ENCODE measurements at places on chromosomes 1 and 21.

- no peak for DNase-seq
Observed at GRCh38 chr1:73511038-73511437, 686.9 kb downstream of the LRRIQ3 start.

GRCh38 chr21:42621819-42622177, 31.6 kb upstream of the PDE9A start:
- no peak for DNase-seq

- DNase-seq: no peak
Observed at GRCh38 chr1:186413319-186413718, 37.7 kb downstream of the ODR4 start.

DNA sequence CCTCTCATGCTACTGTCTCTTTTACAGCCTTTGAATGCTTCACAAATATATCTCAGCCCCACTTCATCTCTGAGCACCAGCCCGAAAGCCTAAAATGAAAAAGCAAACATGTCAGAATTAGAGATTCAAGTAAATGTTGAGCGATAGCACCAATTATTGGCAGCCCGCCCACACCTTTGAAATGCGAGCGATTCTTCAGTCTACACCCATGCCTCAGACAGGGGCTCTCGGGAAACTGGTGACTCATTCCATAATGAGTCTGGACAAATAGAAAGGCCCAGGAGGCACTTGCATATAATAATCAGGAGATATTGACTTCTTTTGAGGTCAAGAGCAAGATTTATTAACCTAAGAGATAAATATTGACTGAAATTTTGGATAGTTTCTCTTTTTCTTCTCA, 487.3 kb upstream of the PTBP2 start:
- DNase-seq: no peak

GRCh38 chr1:212433577-212434462, 1.1 kb downstream of the NENF start:
- peak; percentile 16 for DNase-seq

- DNase-seq: no peak
Observed at GRCh38 chr21:33789697-33790096, 125.9 kb downstream of the ATP5PO start.

GRCh38 chr1:59238333-59238934, 58.5 kb upstream of the FGGY start:
- no peak for DNase-seq

DNA sequence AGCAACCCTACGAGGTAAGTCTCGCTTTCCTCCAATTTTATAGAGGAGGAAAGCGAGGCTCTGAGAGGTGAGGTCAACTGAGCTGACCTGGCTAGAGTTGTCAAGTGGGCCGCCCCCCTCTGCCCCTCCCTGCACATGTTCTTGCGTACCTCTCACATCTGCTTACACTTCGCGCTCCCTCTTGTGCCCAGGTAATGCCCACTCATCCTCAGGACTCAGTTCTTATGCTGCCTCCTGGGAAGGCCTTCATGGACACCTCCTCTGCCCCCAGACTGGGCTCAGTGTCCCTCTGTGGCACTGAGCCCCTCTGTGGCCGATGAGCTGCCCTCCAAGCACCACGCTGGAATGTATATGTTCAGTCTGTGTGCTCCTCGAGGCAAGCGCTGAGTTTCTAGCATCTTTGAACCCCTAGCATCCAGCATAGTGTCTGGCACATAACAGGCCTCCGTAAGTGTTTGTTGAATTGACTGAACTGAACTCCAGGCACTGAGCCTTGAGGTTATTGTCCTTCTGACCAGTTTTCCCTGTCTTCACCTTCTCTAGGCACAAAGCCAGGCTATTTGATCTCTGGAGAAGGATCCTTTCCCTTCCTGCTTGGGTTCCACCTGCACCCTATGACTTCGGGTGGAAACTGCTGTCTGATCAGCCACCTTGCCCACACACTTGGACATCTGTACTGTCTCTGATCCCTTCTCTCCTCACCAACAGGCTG, 13.5 kb downstream of the MOV10 start:
- no peak for DNase-seq

- DNase-seq: no peak
Observed at GRCh38 chr1:30008998-30009657, 714.3 kb downstream of the MATN1 start.

DNA sequence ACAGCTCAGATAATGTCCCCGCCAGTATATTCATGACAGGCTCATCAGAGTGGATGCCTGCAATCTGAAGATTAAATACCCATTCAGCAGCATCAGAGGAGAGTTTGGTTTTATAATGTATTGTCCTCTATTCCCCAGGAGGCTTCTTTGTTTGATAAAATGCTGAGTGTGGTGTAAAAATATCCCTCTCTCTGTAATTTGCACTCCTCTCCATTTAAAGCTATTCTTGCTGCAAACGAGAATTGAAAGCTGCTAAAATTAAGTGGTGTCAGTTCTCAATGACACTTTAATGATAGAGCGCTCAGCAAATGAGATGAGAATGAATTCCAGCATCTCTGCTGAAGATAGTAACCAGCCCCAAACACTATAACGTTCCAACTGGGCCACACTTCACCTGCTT, 205.7 kb upstream of the RRP15 start:
- DNase-seq: no peak

- no peak for DNase-seq
Observed at GRCh38 chr1:96971849-96972602, 250.4 kb downstream of the PTBP2 start.

DNA sequence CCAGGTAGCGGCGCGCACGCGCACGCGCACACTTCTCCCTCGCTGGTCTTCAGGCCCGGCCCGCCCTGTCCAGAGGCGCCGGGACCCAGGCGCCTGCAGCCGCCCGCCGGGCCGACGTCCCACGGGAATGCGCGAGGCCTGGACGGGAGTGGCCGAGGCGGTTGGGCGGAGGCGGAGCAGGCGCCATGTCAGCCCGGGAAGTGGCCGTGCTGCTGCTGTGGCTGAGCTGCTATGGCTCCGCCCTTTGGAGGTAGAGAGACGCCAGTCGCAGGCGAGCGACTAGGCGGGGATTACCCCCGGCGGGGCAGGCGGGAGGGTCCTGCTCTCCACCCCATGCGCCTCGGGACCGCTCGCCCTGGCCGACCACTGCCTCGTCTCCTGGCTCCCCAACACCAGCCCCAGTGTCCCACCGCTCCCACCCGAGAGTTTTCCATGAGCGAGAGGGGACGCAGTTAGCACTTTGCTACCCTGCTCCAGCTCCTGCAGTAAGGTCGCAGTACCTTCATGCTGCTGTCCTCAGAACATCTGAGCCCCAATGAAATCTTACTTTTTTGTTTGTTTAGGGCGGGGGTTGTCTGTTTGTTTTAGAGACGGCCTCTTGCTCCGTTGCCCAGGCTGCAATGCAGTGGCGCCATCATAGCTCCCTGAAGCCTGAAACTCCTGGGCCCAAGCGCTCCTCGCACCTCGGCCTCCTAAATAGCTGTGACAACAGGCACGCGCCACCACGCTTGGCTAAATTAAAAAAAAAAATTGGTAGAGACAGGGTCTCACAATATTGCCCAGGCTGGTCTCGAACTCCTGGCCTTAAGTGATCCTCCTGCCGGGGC, at the start of gene CATSPERE:
TSS of gene CATSPERE (plus strand) at position 29 of the 827 bp plus-strand sequence. CDS start at position 186, 157 bp downstream.
- peak; percentile 72 for DNase-seq

DNA sequence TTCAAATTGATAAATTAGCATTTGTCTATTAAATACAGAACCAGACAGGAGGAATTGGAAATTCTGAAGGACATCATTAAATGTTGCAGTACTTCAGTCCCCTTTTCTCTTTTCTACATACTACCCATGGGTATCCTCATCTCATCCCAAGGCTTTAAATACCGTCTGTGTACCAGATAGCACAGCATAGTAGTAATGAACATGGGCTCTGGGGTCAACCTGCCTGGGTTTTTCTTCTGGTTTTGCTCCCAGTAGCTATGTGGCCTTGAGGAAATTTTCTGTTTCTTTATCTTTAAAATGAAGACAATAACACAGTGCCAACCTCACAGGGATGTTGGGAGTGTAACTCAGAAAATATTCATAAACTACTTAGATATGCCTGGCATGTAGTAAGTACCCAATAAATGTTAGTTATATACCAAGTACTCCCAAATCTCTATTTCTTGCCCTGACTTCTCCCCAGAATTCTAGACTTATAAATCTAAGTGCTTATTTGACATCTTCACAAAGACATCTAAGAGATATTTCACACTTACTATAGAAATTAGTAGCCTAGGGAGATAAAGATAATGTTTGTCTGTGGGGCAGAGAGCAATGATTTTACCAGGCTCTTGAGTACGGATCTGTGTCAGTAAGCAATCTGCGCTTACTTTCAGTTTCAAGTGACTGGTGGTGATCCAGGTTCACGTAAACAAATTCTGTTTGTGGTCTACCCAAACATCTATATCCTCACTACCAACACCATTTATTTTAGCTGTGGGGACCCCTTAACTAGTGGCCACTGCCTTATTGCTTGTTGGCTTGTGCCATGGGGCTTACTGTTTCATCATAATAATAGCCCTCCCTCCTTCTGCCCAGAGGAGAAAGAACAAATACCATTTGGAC, 37.3 kb downstream of the VANGL2 start:
- DNase-seq: no peak

DNA sequence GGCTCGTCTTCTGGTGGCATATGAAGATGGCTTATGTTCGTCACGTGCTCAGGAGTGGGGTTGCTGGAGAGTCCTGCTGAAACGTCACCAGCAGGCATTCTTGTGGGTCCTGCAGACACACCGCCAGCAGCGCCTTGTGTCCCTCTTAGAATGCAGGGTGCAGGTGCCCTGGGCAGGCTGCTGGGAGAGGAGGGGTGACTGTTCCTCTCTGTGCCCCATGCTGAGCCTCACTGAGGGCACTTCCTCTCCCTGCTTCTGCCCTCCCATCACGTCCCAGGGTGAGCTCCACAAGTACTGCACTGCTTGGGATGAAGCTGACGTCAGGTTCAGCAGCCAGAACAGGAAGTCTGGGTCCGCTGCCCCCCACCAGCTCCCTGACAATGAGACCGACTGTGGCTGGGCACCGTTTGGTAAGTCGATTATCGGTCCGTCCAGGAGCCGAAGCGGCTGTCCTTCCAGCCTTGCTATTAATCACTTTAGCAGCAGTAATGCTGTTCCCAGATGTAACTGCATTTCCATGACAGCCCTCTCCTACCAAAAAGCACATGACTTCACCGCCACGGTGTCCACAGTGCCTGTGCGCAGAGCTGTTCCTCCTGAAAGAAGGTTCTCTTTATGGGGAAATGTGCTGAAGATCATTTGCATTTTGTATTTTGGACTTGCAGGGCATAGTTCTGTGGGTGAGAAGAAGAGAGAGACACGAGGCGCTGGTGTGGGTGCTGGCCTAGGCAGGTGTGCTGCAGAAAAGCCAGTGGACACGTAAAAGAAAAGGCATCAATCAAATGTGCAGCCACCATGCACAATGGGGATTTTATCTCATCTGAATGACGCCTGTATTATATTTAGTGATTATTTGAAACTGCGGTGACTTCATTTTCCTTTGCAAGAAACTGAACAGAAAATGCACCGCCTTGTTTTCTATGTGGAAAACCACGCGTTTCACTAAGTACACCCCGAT, 21.0 kb downstream of the SLC37A1 start:
- DNase-seq: no peak

- DNase-seq: peak; percentile 90
Observed at GRCh38 chr1:21783679-21784603, 992 bp upstream of the USP48 start.

DNA sequence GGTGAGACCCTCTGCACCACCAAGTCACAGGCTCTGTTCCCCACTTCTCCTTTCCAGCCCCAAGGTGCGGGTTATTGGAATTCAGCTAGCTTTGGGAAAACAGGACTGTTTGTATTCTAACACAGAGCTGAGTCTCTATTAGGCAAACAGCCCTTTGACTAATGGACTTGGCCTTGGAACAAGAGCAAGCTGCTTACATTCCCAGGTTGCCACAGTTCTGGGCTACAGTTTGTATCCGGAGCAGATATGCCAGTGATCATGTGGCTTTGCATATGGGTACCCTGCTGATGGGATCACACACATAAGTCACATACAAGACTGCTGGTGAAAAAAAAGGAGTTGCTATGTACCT, 110.5 kb upstream of the COA6 start:
- DNase-seq: no peak

GRCh38 chr1:160647329-160647720, 481 bp upstream of the SLAMF1 start:
- DNase-seq: no peak

- no peak for DNase-seq
Observed at GRCh38 chr1:34618381-34618780, 136.5 kb upstream of the GJB5 start.

GRCh38 chr1:11736746-11737639, 1.1 kb downstream of the AGTRAP start:
- peak; percentile 49 for DNase-seq

- no peak for DNase-seq
Observed at GRCh38 chr1:67468066-67468718, 38.0 kb upstream of the SERBP1 start.

GRCh38 chr1:22582661-22583635, 19.7 kb downstream of the EPHA8 start:
- no peak for DNase-seq

DNA sequence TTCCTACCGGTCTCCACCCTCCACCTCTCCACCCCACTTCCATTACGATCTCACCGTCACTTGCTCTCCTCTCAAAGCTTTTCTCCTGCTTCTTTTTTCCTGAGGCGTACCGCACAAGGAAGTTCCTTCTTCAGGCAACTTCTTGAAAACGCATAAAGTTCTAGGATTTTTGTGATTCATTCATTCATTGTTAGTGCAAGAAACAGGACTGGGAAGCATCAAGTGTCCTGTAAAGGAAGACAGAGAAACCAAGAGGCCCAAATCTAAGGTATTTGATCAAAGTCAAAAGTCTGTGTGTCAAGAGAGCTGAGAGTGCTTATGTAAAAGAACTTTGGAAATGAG, 1.3 kb upstream of the RCC2 start:
- DNase-seq: no peak

GRCh38 chr1:29893046-29893723, 656.9 kb downstream of the PTPRU start:
- no peak for DNase-seq

DNA sequence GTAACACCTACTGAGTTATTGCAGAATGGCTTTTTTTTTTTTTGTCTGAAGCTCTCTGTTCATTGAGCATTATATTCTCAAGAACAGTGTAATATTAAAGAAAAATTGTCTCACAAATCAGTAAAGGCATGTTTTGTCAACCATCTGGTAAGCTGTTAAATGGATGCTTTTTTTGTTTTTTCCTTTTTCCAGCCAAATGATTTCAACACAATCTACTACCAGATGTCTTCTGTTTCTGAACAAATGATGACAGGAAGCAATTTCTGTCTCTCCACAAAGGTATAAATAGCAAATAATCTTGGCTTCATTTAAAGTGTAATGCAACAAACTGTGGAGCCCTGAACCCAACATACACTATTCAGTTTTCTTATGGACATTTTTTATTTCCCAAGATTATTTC, 78.6 kb upstream of the RGS2 start:
- DNase-seq: no peak

GRCh38 chr21:40853956-40854688, 7.2 kb upstream of the DSCAM start:
- DNase-seq: no peak

GRCh38 chr1:204192589-204193352, 3.5 kb downstream of the KISS1 start:
- DNase-seq: no peak

DNA sequence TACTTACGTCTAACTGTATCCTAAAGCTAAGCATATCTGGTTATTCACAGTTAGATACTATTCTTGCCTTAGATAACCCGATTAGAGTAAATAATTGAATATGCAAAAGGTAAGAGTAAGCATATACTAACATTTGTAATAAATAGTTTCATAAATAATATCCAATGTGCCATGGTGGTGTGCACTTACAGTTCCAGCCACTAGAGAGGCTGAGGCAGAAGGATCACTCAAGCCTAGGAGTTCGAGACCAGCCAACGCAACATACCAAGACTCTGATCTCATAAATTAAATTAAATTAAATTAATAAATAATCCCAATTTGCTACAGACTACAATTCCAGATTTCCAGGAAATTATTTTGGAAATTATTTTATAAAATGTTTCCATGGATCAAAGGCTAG, 12.2 kb downstream of the ARID4B start:
- DNase-seq: no peak

All from DMS 273 treated with DMSO at 0.1 percent for 48 hours (cell line).